ENCODE measurements at places on chromosomes 16 and 17. TPM values are rescaled to one million over a fixed set of nuclear protein-coding genes. Genes with fewer than 3 reads are reported as not detected.

Gene GUCY2D
- not detected for total RNA-seq

Gene JUP
- 17.4 TPM for total RNA-seq

Gene MYH1
- not detected for total RNA-seq

Gene ADAD2
- total RNA-seq = not detected

Gene TMEM88
- 0.49 TPM for total RNA-seq

Gene CHST4
- 0.05 TPM for total RNA-seq

Gene RNF222
- total RNA-seq = not detected

Gene AANAT
- total RNA-seq = not detected

Gene CLEC19A
- total RNA-seq = not detected

Gene ADGRG3
- not detected for total RNA-seq

Gene GNGT2
- 0.49 TPM for total RNA-seq

Gene HS3ST6
- total RNA-seq = not detected

DNA sequence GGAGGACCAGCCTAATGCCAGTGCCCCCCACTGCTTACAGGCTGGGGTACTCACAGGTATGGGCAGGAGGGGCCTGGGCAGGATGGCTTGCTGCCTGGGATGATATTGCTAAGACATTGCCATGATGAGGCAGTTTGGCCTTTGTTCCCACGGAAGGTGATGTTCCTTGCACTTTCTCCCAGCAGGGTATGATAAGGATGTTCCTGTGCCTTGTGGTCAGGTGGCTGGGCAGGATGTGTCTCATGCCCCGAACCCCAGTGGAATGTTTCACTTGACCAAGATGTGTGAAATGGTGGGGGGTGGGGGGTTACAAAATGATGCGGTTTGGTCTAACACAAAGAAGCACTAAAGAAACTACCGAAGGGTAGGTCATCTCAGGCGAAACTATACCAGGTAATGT lies 337.8 kb upstream of the ZFHX3 start:
- peak; percentile 50 for DNase-seq

- DNase-seq = no peak
These were observed 11.3 kb downstream of the SSTR2 start for GRCh38 chr17:73175962-73176565.

DNA sequence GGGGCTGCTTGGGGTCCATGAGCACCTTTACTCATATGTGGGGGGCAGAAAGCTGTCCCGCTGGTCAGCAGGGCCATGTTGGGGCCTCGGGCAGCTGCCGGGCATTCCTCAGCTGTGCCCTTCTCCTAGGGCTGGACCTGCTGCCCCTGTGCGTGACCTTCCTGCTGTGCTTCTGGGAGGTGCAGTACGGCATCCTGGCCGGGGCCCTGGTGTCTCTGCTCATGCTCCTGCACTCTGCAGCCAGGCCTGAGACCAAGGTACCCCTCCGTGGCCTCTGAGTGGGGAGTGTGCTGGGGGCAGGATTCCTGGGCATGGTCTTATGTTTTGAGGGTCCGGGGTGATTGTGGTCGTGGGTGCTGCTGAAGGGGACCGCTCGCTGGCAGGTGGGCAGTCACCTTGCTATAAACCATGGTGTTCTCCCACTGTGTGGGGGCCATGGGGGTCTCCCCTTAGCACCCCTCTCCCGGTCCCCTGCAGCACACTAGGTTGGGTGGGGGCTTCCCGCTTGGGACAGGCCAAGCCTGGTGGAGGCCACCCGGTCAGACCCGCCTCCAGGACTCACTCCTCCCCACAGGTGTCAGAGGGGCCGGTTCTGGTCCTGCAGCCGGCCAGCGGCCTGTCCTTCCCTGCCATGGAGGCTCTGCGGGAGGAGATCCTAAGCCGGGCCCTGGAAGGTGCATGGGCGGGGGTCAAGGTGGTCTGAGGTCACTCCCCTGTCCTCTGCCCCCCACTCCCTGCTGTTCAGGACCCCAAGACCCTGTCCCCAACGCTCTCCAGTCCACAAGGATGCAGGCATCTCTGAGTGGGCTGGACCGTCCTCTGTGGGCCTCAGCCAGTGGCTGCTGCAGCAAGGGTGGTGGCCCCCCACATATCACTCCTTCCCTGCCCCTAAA lies 12.4 kb upstream of the RNF213 start:
- no peak for DNase-seq

GRCh38 chr16:64304951-64305350 lies 816.9 kb downstream of the CDH11 start:
- DNase-seq = no peak

DNA sequence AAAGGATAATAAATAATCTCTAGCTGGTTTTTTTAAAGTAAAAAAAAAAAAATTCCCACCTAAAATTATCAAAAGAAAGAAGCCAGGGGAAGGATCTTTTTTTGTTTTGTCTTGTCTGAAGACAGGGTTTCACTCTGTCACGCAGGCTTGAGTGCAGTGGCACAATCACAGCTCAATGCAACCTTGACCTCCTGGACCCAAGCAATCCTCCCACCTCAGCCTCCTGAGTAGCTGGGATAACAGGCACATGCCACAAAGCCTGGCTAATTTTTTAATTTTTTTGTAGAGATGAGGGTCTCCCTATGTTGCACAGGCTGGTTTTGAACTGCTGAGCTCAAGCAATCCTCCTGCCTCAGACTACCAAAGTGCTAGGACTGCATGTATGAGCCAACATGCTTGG lies 78.4 kb upstream of the STAC2 start:
- DNase-seq = no peak

GRCh38 chr17:49549311-49549605 lies 26.4 kb upstream of the NXPH3 start:
- DNase-seq = no peak

DNA sequence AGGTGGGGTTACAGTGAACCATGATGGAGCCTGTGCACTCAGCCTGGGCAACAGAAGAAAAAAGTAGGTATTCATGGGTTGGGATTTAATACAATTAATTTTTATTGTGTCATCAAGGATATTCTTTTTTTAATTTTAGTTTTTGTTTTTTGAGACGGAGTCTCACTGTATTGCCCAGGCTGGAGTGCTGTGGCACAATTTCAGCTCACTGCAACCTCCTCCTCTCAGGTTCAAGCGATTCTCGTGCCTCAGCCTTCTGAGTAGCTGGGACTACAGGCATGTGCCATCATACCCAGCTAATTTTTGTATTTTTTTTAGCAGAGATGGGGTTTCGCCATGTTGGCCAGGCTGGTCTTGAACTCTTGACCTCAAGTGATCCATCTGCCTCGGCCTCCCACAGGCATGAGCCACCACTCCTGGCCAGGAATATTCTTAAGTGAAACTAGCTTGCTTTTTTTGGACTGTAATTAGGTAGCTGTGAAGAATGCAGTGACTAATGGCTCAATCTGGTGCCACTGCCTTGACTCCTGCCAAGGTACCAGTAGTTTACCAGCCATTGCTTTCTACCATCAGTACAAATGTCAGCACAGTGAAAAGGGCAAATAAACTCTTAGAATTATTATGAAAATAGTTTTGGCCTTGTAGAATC lies 4.8 kb downstream of the PPM1D start:
- DNase-seq = peak; percentile 93

DNA sequence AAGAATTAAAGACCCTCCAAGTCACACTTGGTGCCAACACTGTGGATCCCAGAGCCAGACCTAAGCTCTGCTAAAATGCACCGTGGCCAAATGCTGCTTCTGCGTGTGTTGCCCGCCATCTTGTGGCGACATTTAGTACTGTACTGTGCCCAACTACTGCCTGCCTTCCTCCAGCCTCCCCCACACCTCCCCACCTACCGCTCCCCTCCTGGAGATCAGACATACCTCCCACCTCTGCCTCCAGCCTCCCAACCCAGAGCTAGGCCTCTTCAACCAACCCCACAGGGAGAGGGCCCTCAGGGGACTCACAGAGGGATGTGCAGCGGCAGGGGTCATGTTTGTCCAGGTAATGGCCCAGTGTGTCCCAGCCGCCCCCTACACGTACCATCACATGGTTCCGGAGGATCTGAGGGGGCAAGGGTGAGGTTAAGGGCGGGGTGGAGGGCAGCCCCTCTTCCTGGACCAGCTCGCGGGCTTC lies 5.5 kb downstream of the GAS2L2 start:
- peak; percentile 64 for DNase-seq

GRCh38 chr17:19933221-19933620 lies 44.4 kb downstream of the AKAP10 start:
- peak; percentile 21 for DNase-seq

- peak; percentile 93 for DNase-seq
These were observed at the start of gene FOXC2 for GRCh38 chr16:86566601-86566965. Gene FOXC2, plus strand, starts transcription at chr16:86566829. Its CDS starts 507 bp downstream, at chr16:86567336.

- no peak for DNase-seq
These were observed 76.3 kb upstream of the ZNF469 start for GRCh38 chr16:88306411-88306810.

GRCh38 chr16:4787627-4788482 lies at the start of gene SEPTIN12:
Gene SEPTIN12, minus strand, starts transcription at chr16:4788345. Its CDS starts 700 bp downstream, at chr16:4787645.
- DNase-seq = no peak

- DNase-seq = no peak
These were observed 38.1 kb downstream of the MRPS23 start for GRCh38 chr17:57811638-57812280.

DNA sequence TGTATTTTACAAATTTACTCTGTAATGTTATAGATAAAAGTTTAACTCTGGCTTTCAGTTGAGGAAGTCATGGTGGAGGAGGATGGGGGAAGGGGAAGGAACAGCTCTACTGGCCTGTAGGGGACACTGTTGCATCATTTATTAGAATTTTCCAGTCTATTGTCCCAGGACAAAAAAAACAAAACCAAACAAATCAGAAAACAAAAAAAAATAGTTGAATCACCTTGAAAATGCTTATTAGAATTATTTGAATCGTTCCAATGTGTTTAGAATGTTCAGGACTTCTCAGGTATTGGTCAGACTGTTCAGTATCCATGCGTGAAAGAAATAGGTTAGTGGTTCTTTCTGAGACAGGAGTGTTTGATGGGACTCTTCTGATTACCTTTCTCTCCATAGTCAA lies 242.0 kb downstream of the FTO start:
- peak; percentile 51 for DNase-seq

- no peak for DNase-seq
These were observed 240.0 kb downstream of the NTN1 start for GRCh38 chr17:9261081-9262012.
